ENCODE measurements at places on chromosomes 5 and 9.

GRCh38 chr5:10111571-10111970 is 138.1 kb downstream of the ATPSCKMT start:
- no peak overlapping the region for H3K4me3 ChIP-seq
- H3K4me1 ChIP-seq: no peaks in the 10 kb centered on the region
- H3K27me3 ChIP-seq: no peaks in the 10 kb centered on the region
- DNase-seq: no peak
- no peaks in the 10 kb centered on the region for H3K36me3 ChIP-seq

DNA sequence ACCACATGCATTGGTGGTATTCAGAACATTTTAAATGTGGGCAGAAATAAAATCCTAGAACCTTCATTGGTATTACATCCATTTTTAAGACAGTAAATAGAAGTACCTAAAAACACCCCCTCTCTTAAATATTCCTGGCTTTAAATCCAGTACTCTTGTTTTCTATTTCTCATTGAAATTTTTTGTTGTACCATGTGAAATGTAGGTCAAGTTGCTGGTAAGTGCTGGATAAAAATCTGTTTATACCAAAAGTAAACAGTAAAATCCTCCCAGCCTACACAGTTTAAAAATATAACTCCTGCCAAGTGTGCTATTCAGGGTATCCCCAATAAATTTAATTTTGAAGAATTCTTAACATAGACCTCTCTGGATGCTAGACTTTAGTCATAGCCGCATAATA is 75.0 kb upstream of the FST start:
- H3K27me3 ChIP-seq: no peaks in the 10 kb centered on the region
- no peak for DNase-seq
- no peak overlapping the region for H3K4me3 ChIP-seq
- H3K4me1 ChIP-seq: no peaks in the 10 kb centered on the region
- H3K27ac ChIP-seq: no peak overlapping the region

GRCh38 chr5:140251527-140251973 is 51.4 kb downstream of the PFDN1 start:
- peak overlapping the region; percentile 8 for H3K27ac ChIP-seq
- H3K4me1 ChIP-seq: peaks cover 17% of the 10 kb centered on the region
- no peaks in the 10 kb centered on the region for H3K27me3 ChIP-seq

- no peak for DNase-seq
- H3K4me1 ChIP-seq: no peaks in the 10 kb centered on the region
- H3K27ac ChIP-seq: no peak overlapping the region
- no peaks in the 10 kb centered on the region for H3K27me3 ChIP-seq
- H3K36me3 ChIP-seq: peaks cover 67% of the 10 kb centered on the region
These were observed 42.8 kb downstream of the FBXO38 start for GRCh38 chr5:148426514-148426913.

DNA sequence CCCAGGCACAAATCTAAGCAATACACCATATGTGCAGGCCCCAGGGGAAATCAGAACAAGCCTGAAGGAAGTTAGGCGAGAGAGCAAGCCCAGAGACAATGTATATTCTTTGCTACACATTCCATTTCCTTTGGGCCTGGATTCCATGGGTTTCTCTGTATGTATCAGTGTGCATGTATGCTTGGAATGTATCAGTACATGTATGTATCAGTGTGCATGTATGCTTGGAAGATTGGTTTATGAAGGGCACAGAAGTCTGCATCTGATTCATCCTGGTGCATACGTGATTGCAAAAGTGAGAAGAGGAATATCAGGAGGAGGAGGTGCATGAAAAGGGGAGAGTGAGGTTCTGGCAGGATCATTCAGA is 232.6 kb upstream of the ANKRD55 start:
- H3K36me3 ChIP-seq: no peaks in the 10 kb centered on the region
- DNase-seq: no peak
- H3K27ac ChIP-seq: no peak overlapping the region
- peaks cover 6% of the 10 kb centered on the region for H3K4me1 ChIP-seq
- no peaks in the 10 kb centered on the region for H3K27me3 ChIP-seq
- H3K4me3 ChIP-seq: no peak overlapping the region

- peak; percentile 32 for DNase-seq
- peaks cover 7% of the 10 kb centered on the region for H3K4me1 ChIP-seq
- H3K36me3 ChIP-seq: no peaks in the 10 kb centered on the region
- no peaks in the 10 kb centered on the region for H3K27me3 ChIP-seq
- peak overlapping the region; percentile 22 for H3K4me3 ChIP-seq
These were observed 98.7 kb downstream of the C5orf15 start for GRCh38 chr5:133869519-133870335.

GRCh38 chr5:45408067-45408466 is 288.1 kb downstream of the HCN1 start:
- no peaks in the 10 kb centered on the region for H3K36me3 ChIP-seq
- H3K27ac ChIP-seq: no peak overlapping the region
- no peaks in the 10 kb centered on the region for H3K27me3 ChIP-seq
- no peaks in the 10 kb centered on the region for H3K4me1 ChIP-seq

GRCh38 chr5:1056611-1057484 is 48.2 kb downstream of the NKD2 start:
- no peak overlapping the region for H3K4me3 ChIP-seq
- H3K36me3 ChIP-seq: peaks cover 63% of the 10 kb centered on the region
- DNase-seq: no peak
- H3K27me3 ChIP-seq: no peaks in the 10 kb centered on the region
- H3K27ac ChIP-seq: no peak overlapping the region

GRCh38 chr9:137150617-137151457 is 11.9 kb downstream of the GRIN1 start:
- no peaks in the 10 kb centered on the region for H3K4me1 ChIP-seq
- no peaks in the 10 kb centered on the region for H3K36me3 ChIP-seq
- no peak overlapping the region for H3K27ac ChIP-seq
- DNase-seq: no peak

GRCh38 chr5:10735569-10736276 is 25.3 kb downstream of the DAP start:
- no peaks in the 10 kb centered on the region for H3K4me1 ChIP-seq
- DNase-seq: no peak
- peaks cover 5% of the 10 kb centered on the region for H3K36me3 ChIP-seq
- H3K27me3 ChIP-seq: no peaks in the 10 kb centered on the region

DNA sequence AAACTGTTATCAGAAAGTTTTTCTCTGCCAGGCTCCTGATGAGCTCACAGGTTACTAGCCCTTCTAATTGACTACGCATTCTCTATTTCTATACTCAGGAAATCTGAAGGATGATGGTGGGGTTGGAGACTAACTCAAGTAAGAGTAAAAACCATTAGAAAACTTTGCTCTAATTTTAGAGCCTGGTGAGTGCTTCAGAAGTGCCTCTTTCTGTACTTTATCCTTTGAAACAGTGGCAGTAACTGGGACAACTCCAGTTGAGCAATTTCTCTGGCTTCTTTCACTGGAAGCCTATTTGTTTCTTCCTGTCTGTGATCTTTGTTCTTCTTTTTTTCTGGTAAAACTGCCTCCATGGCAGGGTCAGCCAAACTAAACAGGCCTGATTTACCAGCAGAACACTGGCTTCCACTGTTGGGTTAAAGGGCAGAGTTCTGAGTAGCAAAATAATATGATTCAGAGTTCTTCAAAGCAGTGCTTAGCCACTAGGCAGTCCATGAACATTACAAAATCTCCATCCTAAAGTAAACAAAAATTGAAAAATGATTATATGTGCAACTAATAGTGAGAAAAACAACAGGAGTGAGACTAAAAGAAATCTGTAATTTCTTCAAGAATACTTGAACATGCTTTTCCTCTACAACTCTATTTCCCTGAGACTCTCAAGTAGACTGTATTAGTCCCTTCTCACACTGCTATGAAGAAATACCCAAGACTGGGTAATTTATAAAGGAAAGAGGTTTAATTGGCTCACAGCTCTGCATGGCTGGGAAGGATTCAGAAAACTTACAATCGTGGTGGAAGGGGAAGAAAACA is 79.8 kb downstream of the MROH2B start:
- H3K27me3 ChIP-seq: no peaks in the 10 kb centered on the region
- peak; percentile 88 for DNase-seq
- peaks cover 12% of the 10 kb centered on the region for H3K4me1 ChIP-seq
- H3K36me3 ChIP-seq: no peaks in the 10 kb centered on the region

GRCh38 chr5:143061161-143061945 is 291.2 kb downstream of the ARHGAP26 start:
- peaks cover 65% of the 10 kb centered on the region for H3K4me1 ChIP-seq
- no peaks in the 10 kb centered on the region for H3K36me3 ChIP-seq
- no peak overlapping the region for H3K4me3 ChIP-seq

GRCh38 chr5:59506285-59506877 is 387.1 kb downstream of the PDE4D start:
- no peaks in the 10 kb centered on the region for H3K4me1 ChIP-seq
- no peak for DNase-seq
- no peak overlapping the region for H3K4me3 ChIP-seq
- no peak overlapping the region for H3K27ac ChIP-seq

- H3K36me3 ChIP-seq: no peaks in the 10 kb centered on the region
- no peak for DNase-seq
- H3K4me3 ChIP-seq: no peak overlapping the region
- peaks cover 5% of the 10 kb centered on the region for H3K4me1 ChIP-seq
These were observed 359.2 kb upstream of the ACTBL2 start for GRCh38 chr5:57841676-57842363.

DNA sequence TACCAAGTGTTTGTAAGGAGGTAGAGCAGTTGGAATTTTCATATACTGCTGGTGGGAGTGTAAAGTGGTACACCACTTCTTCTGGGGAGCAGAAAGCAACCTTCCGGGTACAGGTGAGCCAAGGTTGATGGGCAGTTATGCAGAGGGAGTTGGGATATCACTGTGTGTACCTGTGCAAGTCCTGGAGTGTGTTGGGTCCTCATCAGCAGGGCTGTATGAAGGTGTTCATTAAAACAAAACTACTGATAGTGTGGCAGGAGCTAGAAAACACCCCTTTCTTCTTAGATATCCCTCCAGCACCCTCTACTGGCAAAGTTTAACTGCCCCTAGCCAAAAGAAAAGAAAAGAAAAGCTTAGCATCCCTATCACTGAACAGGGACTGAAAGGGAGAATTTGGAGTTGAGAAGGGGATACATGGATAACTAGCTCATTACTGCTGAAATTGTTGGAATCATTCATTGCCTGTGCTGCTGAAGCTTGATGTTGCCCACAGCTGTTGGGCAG is 10.7 kb downstream of the MARCHF6 start:
- no peak overlapping the region for H3K27ac ChIP-seq
- H3K27me3 ChIP-seq: no peaks in the 10 kb centered on the region
- no peak overlapping the region for H3K4me3 ChIP-seq
- no peaks in the 10 kb centered on the region for H3K36me3 ChIP-seq
- no peak for DNase-seq

GRCh38 chr9:134826336-134827285 is 54.0 kb upstream of the FCN2 start:
- no peak for DNase-seq
- H3K27me3 ChIP-seq: no peaks in the 10 kb centered on the region
- H3K4me3 ChIP-seq: no peak overlapping the region
- no peak overlapping the region for H3K27ac ChIP-seq

DNA sequence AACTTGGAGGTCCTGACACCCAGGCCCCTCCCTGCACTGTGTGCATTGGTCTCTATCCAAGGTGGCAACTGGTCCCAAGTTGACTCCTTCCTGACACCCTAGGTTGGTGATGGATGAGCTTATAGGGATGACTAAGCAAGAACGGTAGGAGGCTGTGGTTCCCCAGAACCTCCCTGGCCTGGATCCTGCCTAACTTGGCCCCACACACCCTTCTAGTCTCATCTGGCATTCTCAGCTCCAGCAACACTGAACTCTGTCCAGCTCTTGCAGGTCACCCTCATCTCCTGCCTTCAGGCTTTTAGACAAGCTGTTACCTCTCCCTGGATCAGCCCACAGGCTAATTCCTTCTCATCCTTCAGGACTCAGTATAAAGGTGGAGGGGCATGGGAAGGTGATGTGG is 16.5 kb downstream of the AQP3 start:
- no peak overlapping the region for H3K4me3 ChIP-seq
- no peaks in the 10 kb centered on the region for H3K4me1 ChIP-seq
- H3K27ac ChIP-seq: no peak overlapping the region

- H3K36me3 ChIP-seq: no peaks in the 10 kb centered on the region
- no peak overlapping the region for H3K27ac ChIP-seq
- no peak overlapping the region for H3K4me3 ChIP-seq
- peaks cover 2% of the 10 kb centered on the region for H3K4me1 ChIP-seq
These were observed 50.4 kb upstream of the RNF130 start for GRCh38 chr5:180121826-180122413.

DNA sequence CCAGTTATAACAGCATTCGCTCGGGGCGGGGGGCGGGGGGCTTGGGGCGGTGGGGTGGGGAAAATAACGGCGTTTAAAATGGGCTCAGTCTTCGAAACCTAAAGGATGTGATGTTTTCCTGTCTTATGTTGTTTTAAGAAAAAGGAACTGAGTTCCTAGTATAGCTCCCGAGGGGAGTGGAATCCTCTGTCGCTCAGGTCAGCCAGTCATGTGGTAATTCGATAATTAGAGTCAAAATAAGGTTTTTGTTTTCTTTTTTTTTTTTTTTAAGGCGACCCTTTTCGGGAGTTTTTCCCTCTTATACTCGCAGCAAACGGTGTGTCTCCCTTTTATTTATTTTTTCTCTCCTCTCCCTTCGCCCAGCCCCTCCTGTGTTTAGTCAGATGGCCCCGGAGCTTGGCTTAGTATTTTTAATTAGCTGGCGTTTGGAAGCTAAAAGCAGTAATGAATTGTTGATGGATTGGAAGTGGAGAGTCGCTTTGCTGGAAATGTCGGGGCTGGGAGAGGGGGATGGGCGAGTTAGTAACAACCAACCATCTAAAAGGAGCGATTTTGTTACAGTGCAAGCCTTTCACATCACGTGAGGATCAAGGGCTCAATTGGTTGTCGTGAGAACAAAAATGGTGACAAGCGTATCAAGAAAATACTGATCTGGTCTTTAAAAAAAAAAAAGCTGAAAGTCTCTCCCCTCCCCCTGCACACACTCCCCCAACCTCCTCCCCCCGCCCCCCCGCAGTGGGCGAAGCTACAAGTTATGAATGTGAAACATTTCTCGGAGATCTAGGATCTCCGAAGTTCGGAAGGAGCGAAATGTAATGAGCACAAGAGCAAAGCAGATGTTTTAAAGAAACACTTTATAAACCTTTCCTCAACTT is 714 bp upstream of the ZNF608 start:
- no peaks in the 10 kb centered on the region for H3K27me3 ChIP-seq
- DNase-seq: peak; percentile 89
- peaks cover 22% of the 10 kb centered on the region for H3K4me1 ChIP-seq
- no peaks in the 10 kb centered on the region for H3K36me3 ChIP-seq
- peak overlapping the region; percentile 53 for H3K4me3 ChIP-seq
- peak overlapping the region; percentile 83 for H3K27ac ChIP-seq

- H3K4me3 ChIP-seq: no peak overlapping the region
- no peaks in the 10 kb centered on the region for H3K4me1 ChIP-seq
- DNase-seq: no peak
- no peaks in the 10 kb centered on the region for H3K36me3 ChIP-seq
- H3K27me3 ChIP-seq: peaks cover 2% of the 10 kb centered on the region
These were observed 6.5 kb upstream of the SYK start for GRCh38 chr9:90795084-90795483.
